KG1 (cell line): ENCODE measurements at places on chromosomes 6 and 20.

- no peak for DNase-seq
These were observed 47.5 kb upstream of the CD93 start for GRCh38 chr20:23133560-23133998.

- no peak for DNase-seq
These were observed 424.7 kb downstream of the MMUT start for GRCh38 chr6:49038294-49038822.

GRCh38 chr20:1334761-1335160, 5.8 kb upstream of the SDCBP2 start:
- no peak for DNase-seq

DNA sequence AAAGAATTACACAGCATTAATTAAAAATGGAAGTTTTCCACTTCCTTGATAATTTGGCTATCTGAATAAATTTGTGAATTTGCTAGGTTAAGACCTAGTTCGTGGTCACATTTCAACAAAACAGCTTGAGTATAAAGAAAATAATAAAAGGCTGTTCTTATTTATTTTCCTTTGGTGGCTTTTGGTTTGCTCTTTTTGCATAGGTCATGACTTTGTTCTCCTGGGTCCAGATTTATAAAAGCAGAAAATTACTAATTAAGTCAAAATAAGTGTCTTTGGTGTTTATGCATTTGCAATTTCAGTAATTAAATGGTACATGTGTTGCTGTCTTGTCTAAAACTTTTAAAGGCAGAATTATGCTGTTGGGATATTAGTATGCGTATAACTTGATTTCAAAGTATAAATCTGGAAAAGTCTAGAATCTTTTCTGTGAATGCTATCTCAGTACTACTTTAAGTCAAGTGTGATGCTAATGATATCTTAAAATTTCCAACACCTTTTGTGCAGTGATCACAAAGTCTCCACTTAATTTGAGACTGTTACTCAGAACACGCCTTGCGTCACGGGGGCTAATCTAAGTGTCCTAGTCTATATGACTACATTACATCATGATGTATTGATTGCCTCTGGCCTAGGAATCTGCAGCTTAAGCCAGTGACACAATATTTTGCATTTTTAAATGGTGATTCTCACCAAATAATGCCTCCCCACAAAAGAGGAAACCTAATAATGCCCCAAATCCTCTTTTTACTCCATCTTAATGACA, 41.0 kb downstream of the GNAS start:
- no peak for DNase-seq

DNA sequence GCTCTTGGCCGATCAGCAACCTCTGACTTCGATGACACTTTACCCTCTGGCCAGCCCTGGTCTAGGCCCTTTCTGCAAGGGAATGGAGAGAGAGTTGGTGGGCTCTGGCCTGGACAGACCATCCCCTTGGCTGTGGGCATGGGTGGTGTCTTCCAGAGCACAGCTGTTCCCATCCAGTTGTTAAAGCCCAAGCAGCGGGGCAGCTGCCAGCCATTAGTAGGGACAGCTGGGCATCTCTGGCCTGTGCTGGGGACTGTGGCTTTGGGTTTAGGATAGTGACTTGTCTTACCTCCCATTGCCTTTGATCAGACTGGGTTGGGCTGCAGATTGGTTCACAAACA, 2.8 kb downstream of the CDC25B start:
- DNase-seq, result no peak

DNA sequence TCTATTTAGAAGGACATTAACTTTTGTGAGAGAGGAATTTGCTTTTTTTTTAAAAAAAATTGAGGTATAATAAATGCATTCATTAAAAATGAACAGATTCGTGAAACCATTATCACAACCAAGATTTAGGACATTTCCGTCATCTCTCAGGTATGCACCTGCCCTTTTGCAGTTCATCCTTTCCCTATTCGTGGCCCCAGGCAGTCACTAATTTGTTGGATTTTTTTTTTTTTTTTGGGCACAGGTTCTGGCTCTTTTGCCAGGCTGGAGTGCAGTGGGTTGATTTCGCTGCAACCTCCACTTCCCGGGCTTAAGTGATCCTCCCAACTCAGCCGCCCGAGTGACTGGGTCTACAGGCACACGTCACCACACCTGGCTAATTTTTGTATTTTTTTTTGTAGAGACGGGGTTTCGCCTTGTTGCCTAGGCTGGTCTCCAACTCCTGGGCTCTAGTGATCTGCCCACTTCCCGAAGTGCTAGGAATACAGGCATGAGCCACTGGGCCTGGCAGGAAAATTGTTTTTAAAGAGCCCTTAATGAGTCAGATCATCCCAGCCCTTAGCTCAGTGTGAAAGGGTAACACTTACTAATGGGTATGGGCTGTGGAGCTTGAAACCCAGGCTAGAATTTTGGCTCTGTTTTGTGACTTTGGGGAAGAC, 9.2 kb downstream of the PHF3 start:
- no peak for DNase-seq

DNA sequence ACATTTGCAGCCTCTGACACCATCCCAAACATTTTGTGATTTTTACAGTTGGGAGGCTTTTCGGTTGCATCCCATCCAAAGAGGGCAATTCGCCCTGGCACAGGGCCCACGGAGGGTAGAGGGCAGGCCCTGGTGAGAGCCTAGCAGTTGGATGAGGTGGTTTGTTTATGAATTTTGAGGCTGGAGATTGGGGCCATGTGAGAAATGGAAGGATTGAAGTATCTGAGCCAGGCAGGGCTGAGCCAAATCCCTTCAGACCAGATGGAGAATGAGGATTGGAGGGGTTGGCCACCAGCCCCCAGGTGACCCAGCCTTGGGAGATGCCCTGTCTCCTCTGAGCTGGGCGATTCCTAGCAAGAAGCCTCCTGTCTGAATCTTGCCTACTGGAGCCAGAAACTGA, 52.6 kb upstream of the CCDC167 start:
- DNase-seq, result no peak

DNA sequence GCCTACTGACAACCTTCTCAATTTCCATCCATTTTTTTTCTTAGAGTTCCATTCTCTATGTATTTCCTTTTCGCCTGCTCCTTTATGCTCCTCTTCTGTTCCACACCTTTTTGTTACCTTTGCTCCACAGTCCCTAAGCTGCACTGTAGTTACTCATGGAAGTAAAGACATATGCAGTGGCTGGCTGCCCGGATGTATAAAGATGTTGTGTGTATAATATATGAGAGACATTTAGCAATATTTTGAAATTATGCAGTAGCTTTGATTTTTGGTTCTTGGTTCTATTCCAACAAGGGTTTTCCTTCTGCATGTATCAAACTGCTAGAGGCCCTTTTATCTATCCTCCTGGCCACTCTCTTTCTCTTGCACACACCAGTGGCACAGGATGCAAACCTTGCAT, 234.9 kb downstream of the DOK5 start:
- DNase-seq, result no peak

DNA sequence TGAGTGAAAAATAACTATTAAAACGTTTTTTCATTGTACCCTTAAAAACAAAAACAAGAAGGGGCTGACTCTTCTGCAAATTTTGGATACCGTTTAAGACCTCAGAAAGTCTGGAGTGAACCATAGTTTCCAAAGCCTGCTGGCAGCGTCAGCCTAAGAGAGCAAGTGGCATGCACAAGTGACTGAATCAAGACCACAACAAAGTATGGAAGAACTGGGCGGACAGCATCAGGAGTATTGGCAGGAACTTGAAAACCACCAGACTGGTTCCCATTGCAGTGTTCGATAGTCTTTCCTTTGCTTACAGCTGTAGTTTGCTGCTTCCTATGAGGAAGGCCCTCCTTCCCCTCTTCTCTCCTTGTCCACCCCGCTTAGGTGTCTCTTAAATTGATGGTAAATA, 33.7 kb upstream of the MYLIP start:
- DNase-seq, result no peak

GRCh38 chr6:85388531-85388930, 61.4 kb upstream of the NT5E start:
- no peak for DNase-seq

- no peak for DNase-seq
These were observed 360.1 kb downstream of the TAF4 start for GRCh38 chr20:61705386-61706258.

GRCh38 chr6:88631830-88632229, 331.6 kb downstream of the RNGTT start:
- DNase-seq, result no peak

- DNase-seq, result peak; percentile 70
These were observed 9.0 kb downstream of the ADA start for GRCh38 chr20:44642203-44643153.

GRCh38 chr6:111679126-111679858, 73.6 kb upstream of the TRAF3IP2 start:
- DNase-seq, result no peak

GRCh38 chr20:1491860-1492642, 831 bp upstream of the SIRPB2 start:
- no peak for DNase-seq

DNA sequence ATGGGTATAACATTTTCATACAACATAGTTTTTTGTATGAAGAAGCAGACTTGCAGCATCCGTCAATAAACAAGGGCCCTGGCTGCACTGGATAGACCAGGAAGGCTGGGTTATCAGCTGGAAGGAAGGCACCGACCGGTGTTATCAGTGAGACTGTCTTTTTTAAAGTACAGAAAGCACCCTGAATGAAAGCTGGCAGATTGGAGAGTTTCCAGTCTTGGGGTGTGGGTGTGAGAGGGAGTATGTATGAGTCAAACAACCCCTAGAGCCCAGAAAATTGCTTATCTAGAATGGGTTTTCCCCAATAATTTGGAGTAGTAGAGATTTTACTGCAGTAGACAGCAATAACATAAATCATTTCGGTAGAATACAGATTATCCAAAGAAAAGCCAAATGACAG, 42.4 kb downstream of the TXLNB start:
- DNase-seq, result no peak

GRCh38 chr6:73145690-73146089, 79.6 kb downstream of the KHDC1L start:
- DNase-seq, result no peak

DNA sequence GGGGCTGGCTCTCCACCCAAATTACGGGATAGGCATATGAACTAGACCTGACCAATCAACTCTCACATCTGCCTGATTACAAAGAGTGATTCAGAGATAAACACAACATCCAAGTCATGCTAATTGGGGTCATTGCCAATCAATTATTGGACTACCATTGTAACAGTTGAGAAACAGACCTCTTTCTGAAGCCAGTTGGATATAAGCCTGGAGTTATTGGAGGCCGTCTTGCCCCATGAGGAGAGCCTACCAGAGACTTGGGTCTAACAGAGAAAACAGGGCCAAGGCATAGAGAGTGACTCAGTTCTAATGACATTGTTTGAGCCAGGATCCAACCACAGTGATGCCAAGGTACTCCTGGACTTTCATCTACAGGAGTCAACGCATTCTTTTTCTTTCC, 39.4 kb upstream of the HIVEP2 start:
- DNase-seq, result no peak

GRCh38 chr20:30168025-30168799, 1089.3 kb upstream of the DEFB115 start:
- DNase-seq, result no peak

- no peak for DNase-seq
These were observed 92.1 kb upstream of the NEDD9 start for GRCh38 chr6:11324453-11325015.
